ENCODE measurements at places on chromosomes 7 and 10.

GRCh38 chr7:131194070-131194865 is 133.4 kb upstream of the MKLN1 start:
- no peak for DNase-seq

- DNase-seq, result no peak
These were observed 192.1 kb downstream of the LRMDA start for GRCh38 chr10:75623310-75624093.

GRCh38 chr10:109159351-109159750 is 764.0 kb downstream of the XPNPEP1 start:
- DNase-seq, result no peak

- no peak for DNase-seq
These were observed 90.1 kb downstream of the MKI67 start for GRCh38 chr10:128036011-128036615.

DNA sequence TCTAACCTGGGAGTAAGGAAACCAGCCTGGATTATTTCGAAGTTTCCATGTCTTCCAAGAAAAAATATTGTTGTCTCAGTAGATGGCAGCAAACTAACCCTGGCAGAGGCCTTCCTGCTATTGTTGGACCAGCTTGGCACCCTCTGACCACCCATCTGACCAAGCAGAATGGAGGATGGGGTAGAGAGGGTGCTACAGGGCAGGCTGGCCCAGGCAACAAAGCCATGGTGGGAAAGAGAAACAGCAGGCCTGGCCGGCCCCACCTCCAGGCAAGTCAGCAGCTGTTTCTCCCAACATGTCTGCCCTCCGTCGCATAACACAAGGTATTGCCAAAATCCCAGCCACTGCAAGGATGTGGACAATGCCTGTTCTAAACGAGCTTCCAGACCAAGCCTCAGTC is 95.0 kb downstream of the FAM53B start:
- no peak for DNase-seq

GRCh38 chr7:68868978-68869377 is 729.3 kb upstream of the AUTS2 start:
- no peak for DNase-seq

DNA sequence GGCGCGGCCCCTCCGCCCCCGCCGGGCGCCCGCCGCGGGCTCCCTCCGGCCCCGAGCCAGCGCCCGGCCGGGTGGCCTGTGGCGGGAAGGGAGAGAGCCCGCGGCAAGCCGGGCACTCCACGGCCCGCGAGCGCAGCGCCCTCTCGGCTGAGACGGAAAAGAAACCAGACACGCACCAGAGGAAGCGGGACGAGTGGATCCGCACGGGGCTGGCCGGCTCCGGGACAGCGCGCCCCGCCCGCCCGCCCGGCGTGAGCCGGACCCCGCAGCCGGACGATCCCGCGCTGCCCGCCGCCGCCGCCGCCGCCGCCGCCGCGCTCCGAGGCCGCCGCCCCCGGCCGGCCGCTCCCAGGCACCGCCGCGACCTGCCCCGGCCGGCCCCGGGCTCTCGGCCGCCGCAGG is 300 bp downstream of the ARHGAP21 start:
- DNase-seq, result no peak

DNA sequence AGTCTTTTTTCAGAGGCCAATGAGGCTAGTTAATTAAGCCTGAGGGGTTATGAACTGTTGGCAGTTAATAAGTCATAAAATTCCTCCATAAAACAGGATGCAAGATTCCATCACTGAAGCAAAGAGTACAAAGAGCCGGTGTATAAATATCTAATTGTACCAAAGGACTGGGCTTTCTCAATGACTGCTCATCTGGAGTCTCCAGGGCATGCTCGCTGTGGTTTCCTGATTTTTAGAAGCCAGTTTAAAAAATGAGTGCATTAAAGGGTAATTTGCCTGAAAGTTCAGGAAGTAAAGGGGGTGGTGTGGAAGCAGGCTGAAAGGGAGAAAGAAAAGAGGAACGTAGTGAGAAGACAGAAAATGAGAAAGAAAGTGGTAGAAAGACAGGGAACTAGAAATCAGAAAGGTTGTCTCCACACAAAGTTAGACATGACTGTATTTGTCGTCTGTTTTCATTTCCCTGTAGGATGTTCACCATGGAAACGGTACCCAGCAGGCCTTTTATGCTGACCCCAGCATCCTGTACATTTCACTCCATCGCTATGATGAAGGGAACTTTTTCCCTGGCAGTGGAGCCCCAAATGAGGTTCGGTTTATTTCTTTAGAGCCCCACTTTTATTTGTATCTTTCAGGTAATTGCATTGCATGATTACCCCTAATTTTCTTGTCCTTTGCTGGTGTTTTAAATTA is 282.3 kb downstream of the TWIST1 start:
- no peak for DNase-seq

GRCh38 chr7:28440055-28440601 is 27.8 kb downstream of the CREB5 start:
- no peak for DNase-seq

DNA sequence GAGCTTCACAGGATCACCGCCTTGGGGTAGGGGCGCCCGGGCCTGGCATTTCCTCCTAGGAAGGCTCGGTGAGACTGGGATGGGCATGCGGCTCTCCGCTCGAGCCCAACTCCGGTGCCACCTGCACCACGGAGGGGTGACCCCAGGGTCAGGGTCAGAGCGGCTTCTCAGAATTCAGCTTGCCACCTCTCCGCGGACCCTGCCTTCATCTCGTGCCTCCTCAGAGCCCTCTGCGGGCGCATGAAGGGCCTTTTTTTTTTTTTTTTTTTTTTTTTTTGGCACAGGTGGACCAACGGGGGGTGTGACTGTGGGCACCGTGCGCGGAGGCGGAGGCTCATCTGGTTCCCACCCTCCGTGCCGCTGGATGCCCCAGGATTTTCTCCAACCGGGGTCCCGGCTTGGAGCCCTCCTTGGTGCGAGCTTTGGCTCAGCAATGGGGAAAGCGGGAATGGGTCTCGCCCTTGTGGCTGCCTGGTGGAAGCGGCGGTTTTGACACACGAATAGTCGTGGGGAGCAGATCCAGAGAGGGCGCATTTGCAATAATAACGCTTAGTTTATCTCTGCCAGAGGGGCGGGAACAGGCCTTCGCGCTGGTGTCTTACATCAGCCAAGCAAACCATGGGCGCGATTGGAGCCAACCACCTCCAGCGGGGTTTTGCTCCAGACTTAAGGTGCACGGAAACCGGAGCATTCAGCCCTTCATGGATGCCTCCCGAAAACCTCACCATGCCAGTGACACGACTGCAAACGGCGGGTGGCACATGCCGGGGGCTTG is 5.0 kb upstream of the TNRC18 start:
- DNase-seq, result no peak

GRCh38 chr7:66739477-66739876 is 1.1 kb upstream of the RABGEF1 start:
- no peak for DNase-seq

- DNase-seq, result no peak
These were observed 71.9 kb downstream of the PLXDC2 start for GRCh38 chr10:19888061-19888660.

DNA sequence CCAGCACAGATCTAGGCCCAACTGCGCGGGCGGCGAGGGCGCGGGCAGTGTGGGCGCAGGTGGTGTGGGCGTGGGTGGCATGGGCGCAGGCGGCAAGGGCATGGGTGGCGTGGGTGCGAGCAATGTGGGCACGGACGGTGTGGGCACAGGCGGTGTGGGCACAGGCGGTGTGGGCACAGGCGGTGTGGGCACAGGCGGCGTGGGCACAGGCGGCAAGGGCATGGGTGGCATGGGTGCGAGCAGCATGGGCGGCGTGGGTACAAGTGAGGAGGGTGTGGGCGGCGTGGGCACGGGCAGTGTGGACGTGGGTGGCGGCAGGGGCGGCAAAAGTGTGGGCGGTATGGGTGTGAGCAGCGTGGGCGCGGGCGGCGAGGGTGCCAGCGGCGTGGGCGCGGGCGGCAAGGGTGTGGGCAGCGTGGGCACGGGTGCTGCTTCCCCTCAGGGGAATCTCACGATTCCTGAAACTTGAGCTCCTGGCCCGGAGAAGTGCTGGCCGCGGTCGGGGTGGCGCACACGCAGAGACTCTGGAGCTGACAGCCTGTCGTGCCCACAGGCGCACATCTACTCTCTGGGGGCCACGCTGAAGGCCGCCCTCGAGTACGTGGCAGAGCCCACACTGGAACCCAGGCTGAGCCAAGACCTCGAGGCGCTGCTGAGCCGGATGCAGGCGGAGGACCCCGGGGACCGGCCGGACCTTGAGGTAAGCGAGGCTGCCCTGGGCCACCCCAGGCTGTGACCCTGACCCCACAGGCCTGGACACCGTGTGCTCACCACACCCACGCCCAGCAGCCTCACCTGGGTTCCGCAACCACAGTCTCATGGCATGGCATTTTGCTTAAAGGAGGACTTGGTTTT is 23.0 kb downstream of the KNDC1 start:
- DNase-seq, result no peak

DNA sequence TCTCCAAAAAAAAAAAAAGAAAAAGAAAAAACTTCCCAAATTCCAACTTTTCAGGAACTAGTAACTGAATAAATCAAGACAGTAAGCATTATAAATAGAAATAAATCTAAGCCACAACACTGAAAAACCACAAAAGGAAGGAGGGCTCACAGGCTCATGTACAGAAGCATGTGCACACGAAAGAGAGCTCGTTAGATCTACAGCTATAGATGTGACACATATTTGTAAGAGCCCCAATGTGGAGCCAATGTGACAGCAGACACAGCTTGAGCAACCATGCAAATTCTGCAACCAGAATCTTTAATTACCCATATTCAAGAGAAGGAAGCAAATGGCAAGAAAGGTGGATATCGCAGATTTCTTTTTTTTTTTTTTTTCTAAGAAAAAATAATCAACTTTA is 94.7 kb downstream of the SORBS1 start:
- DNase-seq, result no peak

- no peak for DNase-seq
These were observed 39.4 kb downstream of the PLAU start for GRCh38 chr10:73950155-73950948.

DNA sequence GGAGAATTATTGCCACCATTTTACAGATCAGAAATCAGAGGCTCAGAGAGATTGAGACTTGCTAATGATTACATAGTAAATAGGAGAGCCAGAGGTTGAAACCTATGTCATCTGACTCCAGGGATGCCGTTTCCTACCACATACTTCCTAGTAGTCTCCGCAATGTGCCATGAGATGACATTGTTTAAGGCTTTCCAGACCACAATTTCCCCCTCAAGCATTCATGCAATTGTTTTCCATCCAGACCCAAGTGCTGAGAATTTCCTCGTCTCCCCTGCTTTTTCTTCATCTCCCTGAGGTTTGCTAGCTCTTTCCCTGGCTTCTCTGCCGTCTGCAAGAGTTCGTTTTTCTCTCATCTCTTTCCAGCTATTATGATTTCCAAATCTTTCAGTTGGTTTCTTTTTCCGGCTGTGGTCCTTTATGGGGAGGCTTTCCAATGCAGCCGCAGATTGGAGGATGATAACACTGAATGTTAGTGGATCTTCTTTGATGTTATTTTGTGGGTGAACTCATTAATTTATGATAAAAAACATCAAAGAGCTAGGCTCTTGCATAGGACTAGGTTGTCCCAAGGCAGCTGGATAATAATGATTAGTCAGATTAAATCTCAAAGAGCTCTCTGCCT is 6.9 kb upstream of the GOLGA7B start:
- no peak for DNase-seq

- DNase-seq, result no peak
These were observed 26.0 kb upstream of the SMNDC1 start for GRCh38 chr10:110330675-110331074.

GRCh38 chr7:24192053-24192452 is 91.9 kb upstream of the NPY start:
- DNase-seq, result no peak

DNA sequence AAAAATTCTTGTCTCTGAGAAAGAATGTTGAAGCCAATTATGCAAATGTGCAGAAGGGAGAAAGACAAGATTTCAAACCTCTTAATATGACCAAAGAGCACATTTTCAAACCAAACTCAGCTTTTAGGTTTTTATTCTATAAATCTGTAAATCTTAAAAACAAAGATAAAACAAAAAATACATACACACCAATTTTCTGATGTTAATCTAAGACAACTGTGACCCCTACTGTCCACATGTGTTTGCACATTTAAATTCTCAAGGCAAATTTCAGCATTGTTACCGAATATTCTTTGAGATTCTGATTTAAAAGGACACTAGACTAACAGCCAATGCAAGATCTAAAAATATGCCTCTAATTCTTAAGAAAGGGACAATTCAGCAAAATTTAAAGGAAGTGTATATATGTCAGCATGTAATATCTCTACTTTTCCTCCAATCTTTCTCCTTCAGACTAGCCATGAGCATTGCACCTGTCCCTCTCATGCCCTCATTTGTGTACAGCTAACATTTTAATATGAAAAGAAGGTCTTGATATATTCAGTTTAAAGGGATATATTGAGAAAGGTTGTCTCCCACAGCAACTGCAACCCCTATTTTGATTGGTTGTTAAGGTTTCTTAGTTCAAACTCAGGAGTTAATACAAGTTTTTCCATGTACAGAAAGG is 417.9 kb downstream of the IPMK start:
- no peak for DNase-seq

- no peak for DNase-seq
These were observed 23.3 kb downstream of the MACC1 start for GRCh38 chr7:20193873-20194272.

DNA sequence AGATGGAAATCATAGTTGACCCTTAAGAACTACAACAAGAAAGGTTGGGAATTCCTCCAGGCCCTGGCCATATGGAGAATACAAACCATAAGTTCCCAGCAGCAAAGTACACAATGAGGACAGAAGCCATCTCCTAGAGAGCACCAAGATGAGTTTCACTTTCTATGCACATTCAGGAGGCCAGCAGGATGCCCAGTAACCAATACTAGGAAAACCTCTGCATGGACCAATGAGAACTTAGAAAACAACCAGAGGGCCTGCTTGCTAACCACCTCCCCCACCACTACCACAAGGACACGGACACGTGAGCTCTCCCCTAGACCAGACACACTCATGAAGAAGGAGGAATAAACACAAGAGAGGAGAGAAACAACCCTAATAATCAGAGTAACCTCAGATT is 56.3 kb downstream of the IFIT5 start:
- no peak for DNase-seq

DNA sequence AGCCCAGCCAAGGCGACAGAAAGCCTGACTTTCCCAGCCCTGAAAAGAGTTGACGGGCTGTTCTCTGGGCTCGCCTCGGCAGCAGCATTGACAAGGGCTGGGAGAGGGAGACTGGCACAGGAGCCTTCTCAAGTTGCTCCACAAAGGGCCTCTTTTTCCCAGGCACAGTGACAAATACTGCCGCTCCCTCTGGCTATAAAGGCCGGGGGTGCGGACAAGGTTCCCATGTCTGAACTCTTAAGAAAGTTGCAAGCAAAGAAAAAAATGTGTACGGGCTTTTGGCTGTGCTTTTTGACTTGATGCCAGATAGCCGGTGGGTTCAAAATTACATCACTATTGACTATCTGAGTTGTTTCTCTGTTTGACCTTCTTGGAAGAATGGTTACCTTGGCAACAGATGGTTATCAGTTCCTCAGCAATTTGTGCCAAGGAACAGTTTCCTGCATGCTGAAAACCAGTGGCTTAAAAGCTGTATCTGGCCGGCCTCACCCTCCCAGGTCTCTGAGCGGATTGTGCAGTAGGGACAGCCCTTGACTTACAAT is 115.9 kb upstream of the EEPD1 start:
- DNase-seq, result no peak

- DNase-seq, result no peak
These were observed 25.0 kb downstream of the LHPP start for GRCh38 chr10:124486635-124487034.

Measured in NK-92 treated with Interleukin-12 subunit alpha and Interleukin-12 subunit beta, amount 100 ng/mL, for 24 hours (cell line).